ENCODE measurements at places on chromosomes 12 and 14. TPM values are rescaled to one million over a fixed set of nuclear protein-coding genes. Genes with fewer than 3 reads are reported as not detected.

FSCB gene
- total RNA-seq = not detected

CSRP2 gene
- not detected for total RNA-seq

CIT gene
- total RNA-seq = 16.5 TPM

SLCO1C1 gene
- total RNA-seq = not detected
